Activated CD8-positive, alpha-beta memory T cell treated with anti-CD3 and anti-CD28 coated beads for 1 hour (primary cell): ENCODE measurements at places on chromosomes 7 and 10.

GRCh38 chr7:147079083-147079482, 962.5 kb downstream of the CNTNAP2 start:
- no peak for DNase-seq

GRCh38 chr7:9962742-9963141, 1010.9 kb upstream of the PHF14 start:
- no peak for DNase-seq

DNA sequence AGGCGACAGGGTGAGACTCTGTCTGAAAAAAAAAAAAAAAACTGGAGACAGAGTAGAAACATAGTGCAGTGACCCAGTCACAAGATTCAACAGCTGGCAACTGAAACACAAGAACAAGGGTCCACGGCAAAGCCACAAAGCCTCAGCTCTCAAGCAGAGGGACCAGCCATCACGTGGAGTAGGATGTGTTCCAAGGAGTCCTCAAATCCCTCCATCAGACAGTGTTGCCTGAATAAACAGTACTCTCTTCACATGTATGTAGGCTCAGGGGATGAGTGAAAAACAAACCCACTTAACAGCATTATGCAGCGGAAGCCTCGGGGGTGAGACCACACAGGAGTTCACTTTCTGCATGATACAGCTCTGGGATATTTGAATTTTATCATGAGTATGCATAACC, 62.0 kb downstream of the SLIT1 start:
- no peak for DNase-seq

- no peak for DNase-seq
Measured at GRCh38 chr10:118922972-118923371, 106.5 kb upstream of the NANOS1 start.

DNA sequence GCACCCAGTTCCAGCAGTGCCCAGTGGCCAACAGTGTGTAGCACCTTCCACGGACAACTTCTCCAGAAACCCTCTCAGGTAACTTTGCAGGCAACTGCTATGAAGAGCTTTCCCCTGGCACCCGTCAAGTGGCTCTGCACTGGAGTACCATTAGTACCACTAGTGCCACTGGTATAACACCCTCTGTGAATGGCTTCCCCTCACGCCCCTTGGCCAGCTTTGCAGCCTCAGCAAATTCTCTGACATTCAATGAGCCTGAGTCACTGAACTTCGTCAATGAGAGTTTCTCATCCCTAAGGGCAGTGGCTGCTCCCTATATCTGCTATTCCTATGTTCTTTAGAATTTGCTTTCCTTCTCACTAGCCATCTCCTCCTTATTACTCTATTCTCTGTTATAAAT, 7.6 kb upstream of the HERPUD2 start:
- DNase-seq, result no peak

- DNase-seq, result no peak
Measured at GRCh38 chr7:4070214-4070613, 611.9 kb upstream of the FOXK1 start.

DNA sequence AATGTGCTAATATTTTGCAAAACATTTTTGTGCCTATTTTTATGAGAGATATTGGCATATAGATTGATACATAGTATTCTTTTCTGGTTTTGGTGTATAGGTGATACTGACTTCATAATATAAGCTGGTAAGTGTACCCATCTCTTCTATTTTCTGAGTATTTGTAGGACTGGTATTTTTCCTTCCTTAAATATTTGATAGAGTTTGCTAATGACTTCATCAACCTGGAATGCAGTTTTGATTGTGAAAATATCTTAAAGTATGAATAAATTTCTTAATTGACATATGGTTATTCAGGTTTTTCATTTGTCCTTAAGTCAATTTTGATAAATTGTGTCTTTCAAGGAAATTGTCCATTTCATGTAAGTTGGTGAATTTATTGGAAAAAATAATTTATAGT, 6.1 kb upstream of the SCRN1 start:
- DNase-seq, result no peak

- DNase-seq, result no peak
Measured at GRCh38 chr10:120336911-120337540, 120.0 kb upstream of the PLPP4 start.
